Right forelimb (tissue), 1 donor: ENCODE measurements at places on chromosomes 1 and 21.
A peak's percentile ranks its signal among the peaks of the same experiment; 100 is the strongest.

DNA sequence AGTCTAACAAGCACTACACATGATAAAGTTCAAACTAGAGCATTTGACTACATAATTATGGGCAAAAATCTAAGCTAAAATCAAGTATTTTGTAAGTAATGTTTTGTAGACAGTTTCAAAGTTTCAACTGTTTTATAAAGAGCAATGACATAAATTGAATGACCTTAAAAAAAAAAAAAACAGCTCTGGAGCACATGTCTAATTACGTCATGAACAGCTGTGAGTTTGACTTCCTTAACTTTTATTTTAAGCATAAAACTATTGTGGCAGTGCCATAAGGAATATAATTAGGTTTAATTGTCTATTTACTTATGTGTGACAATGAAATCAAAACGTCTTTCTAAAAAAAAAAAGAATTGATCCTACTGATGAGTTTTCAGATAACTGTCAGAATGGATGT is 272.5 kb upstream of the LRRC7 start:
- no peak for DNase-seq

- no peak for DNase-seq
Observed at GRCh38 chr21:45236481-45236880, 51.2 kb downstream of the POFUT2 start.

- DNase-seq, result no peak
Observed at GRCh38 chr1:203153051-203153988, 22.3 kb downstream of the MYBPH start.

DNA sequence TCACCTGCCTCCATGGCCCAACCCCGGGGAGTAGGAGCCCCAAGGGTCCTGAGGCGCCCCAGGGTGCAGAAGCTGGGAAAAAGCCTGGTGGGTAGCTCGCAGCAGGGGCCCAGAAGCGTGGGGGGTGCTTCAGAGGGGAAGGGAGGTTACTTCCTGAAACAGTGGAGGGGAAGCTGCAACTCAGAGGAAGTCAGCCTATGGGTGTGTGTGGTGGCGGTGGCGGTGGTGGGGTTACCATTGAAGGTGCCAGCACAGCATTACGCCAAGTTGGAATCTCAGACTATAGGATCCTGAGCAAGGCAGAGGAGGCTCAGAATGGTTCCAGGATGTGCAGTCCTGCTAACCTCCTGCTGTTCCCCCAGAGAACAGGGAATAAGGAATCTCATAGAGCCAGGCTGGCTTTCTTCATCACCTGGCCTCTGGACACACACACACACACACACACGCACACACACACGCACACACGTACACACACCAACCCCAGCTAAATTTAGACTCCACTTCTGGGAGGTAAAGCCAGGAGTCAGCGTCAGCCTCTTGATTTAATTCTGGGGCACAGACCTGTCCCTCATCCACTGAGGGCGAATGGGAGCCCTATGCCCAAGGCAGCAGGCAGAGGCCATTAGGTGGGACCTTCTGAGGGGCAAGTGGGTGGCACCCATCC is 1.3 kb downstream of the DENND4B start:
- no peak for DNase-seq

DNA sequence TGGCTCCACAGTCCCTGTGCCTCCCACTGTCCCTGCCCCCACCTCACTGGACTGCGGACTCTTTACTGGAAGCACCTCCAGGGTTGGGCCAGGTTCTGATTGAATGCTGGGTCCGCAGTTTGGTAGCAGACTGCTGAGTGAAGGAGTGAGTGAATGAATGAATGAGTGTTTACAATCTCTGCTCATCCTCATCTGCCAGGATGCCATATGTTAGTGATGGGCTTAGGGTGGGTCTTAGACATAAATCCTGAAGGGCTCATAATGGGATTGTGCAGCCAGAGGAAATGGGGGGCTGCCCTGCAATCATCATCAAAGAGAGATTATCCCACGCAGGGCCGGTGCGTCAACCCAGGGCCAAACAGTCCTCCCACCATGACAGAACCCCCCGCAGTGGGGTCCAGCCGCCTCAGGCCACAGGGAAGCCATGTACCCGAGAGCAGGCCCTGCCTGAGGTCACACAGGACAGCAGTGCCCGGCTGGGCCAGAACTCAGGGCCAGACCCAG is 26.1 kb downstream of the SLC1A7 start:
- DNase-seq, result no peak

DNA sequence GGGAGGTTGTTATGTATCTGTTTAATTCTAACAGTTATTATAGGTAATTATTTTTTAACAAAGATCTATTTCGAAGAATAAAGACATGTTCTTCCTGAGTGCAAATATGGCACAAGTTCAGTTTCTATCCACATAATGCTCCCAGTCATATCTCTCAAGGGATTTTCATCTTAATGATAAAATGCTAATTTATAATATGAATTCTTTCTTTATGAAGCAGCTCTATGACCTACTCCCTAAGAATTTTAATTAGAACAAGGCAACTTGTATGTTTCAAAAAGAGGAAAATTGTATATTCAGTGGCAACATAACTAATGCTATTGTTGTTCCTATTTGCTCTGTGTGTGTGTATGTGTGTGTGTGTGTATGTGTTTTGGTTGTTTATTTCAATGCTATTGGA is 1222.1 kb upstream of the NCAM2 start:
- no peak for DNase-seq

DNA sequence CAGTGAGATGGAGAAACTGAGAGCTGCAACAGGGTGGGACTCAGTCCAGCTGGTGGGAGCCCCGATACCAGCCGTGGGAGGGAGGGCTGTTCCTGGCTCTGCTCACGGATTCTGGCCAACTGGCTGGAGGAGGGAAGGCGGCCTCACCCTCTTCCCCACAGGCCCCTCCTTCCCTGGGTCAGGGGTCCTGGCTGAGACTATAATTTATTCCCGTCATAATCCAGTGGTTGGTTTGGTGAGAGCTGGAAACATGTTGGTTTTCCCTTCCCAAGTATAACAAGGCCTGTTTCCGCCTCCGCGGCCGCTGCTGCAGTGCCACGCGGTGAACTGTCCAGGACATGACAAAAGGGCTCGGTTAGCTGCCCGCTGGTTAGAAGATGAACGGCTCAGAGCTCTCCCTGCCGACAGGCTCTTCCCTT is 10.0 kb downstream of the PTPRF start:
- DNase-seq, result peak; percentile 70

DNA sequence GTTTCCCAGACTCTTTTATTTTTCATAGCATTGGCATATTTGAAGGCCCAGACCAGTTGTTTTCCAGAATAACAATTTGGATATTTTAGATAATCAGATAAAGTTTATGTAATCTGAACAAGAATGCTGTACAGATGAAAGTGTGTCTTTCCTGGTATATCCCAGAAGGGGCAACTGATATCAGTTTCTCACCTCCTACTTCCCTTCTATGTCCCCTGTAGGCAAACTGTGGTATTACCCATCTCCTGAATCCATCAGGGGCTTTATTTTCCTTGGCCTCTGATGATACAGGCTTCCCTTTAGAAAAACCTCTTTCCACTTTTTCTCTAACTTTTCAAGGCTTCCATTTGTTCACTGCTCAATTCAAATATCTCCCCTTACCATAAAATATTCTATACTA is 87.5 kb upstream of the RGS1 start:
- DNase-seq, result no peak

GRCh38 chr1:205141236-205142101 is 19.7 kb upstream of the RBBP5 start:
- DNase-seq, result peak; percentile 85

GRCh38 chr1:145982010-145982723 is 14.2 kb downstream of the TXNIP start:
- no peak for DNase-seq
